Stimulated activated CD4-positive, alpha-beta T cell treated with anti-CD3 and anti-CD28 coated beads, Interleukin-15, amount 100 ng/mL, for 48 hours (primary cell): ENCODE measurements at places on chromosomes 2 and 18.

DNA sequence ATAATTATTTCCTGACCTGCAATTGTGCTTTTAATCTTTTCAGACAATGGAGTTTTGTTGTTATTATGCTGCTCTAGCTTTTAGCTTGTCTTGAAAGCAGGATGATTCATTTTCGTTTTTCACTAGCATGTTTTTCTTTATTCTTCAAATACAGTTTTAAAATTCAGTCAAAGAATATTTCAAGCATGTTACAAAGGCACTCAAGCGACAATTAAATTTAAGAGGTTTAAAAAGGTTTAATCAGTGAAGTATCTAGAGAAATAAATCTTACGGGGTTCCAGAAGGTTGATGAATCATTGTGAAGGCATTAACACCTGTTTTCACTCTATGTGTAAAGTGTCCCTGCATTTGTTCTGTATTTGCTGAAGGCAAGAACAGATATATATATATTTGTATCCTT lies 390.7 kb upstream of the TMEFF2 start:
- DNase-seq, result no peak

GRCh38 chr2:65366595-65367125 lies 65.7 kb downstream of the SPRED2 start:
- DNase-seq, result no peak

- DNase-seq, result no peak
These were observed 18.7 kb downstream of the RTN4 start for GRCh38 chr2:55031505-55031904.

GRCh38 chr2:197324801-197325200 lies 14.2 kb upstream of the ANKRD44 start:
- DNase-seq, result no peak

DNA sequence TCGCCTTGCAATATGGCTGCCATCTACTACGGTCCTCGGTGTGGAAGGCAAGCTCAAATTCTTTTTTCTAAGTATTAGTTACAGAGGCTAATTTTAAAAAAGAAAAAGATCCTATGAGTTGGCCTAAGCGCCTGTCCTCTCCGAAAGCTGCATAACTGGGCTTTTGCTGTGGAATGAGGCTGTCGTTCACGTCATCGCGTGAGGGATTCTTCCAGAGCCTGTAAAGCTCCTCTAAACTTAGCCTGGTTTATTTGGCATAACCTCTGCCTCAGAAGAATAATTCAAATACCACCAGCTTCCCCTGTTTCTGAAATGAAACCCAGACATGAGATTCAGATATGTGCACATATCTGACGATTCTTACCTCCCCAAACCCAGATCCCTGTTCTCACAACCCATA lies 187.4 kb downstream of the DNER start:
- no peak for DNase-seq

DNA sequence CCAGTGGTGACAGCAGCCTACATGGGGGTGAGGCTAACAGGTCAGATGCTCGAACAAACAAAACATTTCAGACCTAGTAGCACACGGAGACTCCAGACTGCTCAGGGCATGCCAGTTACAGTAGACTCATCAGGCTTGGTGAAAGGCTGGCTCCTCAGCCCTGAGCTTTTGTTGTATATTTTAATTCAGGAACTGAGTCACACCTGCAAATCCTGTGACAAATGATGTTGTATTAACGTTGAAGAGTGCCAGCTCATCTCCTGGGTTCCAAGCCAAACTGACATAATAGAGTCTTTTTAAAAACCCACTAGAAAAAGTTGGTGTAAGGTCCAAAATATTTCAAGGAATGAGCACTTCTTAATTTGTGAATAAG lies 65.3 kb downstream of the C1D start:
- DNase-seq, result no peak

GRCh38 chr2:188378371-188378950 lies 86.8 kb downstream of the GULP1 start:
- no peak for DNase-seq

DNA sequence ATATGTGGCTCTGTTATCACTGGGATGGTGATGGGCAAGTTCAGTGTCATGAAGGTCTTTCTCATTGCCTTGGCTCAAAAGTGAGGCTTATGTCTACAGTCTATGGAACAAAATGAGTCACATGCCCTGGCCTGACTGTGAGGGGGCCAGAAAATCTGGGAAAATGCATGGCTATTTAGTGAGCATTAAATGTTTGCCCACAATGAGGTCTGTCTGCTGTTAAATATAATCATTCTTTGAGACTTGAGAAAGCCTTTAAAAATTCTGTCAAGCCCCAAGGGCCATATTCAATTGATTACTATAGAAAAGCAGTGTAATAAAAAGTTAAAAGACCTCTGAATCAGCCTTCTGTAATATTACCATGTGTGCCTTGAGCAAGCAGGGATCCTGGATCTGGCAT lies 5.5 kb upstream of the RNF144A start:
- no peak for DNase-seq

DNA sequence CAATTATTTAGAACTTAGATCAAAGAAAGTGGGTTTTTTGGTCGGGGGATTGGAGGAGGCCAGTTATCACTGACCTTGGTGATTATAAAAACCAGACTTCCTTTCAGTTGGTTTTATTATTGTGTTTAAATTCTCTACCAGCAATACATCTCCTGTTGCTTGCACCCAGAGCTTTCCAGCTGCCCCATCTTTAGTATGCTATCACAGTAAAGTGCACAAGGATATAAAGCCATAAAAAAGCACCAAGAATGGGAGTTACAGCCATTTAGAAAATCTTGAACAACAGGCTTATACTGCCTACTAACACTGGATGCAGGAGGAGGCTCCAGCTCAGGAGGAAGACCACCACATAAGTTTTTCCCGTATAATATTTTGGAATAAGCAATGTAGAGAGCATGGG lies 148.7 kb upstream of the OSR1 start:
- no peak for DNase-seq

- no peak for DNase-seq
These were observed 430.6 kb upstream of the VRK2 start for GRCh38 chr2:57615855-57616556.

DNA sequence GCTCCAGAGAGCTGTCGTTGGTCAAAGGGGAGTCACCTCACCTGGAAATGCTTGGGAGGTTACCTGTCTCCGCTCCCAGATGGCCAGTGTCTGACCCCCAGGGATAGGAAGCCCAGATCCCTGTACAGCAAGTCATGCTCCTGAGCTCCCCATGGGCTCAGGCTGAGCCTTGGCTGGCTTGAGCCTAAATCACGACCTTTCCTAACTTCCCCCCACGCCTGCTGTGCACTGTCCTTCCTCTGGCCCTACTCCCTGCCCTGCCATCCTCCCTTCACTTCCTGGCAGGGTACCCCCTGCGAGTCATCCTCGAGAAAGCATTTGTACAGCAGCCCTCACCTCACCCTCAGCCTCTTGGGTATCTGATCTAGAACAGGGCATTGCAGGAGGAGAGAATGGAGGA lies 9.2 kb upstream of the HDAC4 start:
- DNase-seq, result no peak

DNA sequence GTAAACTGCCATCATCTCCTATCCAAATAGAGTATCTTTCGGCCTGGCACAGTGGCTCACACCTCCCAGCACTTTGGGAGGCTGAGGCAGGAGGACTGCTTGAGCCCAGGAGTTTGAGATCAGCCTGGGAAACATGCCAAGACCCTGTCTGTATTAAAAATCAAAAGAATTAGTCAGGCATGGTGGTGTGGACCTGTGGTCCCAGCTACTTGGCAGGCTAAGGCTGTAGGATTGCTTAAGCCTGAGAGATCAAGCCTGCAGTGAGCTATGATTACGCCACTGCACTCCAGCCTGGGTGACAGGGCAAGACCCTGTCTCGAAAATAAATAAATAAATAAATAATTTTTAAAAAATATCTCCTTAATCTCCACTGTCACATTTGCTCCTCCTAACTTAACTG lies 14.7 kb upstream of the ARPC2 start:
- DNase-seq, result no peak

DNA sequence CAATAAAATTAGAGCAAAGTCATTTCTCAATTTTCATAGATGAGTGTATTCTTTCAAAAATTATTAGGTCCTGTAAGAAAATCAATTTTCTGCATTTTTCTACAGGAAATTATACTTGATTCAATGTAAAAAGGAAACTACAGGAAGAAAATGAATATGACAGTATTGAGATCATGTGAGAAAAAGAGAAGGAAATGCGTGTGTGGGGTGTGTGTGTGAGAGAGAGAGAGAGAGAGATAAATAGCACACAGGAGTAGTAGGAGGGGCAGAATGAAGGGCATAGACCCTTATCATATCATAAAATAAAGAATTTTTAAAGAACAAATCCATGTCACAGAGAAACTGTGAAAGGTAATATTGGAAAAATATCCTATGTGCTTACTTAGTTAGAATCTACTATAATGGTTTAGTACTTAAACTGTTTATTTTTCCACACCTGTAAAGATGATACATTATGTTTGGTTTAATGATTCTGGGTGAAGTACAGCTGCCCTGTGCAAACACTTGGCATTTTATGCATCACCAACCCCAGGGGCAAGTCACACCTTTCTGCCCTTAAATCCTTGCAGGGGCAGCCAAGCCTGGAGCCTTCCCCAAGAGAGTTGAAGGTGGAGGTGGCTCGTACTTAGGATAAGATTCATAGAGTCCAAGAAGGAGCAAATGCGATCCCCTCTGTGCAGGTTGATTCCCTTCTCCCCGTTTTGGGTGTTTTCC lies 276.4 kb downstream of the TGIF1 start:
- no peak for DNase-seq

GRCh38 chr2:65789923-65790675 lies 357.7 kb upstream of the SPRED2 start:
- no peak for DNase-seq

DNA sequence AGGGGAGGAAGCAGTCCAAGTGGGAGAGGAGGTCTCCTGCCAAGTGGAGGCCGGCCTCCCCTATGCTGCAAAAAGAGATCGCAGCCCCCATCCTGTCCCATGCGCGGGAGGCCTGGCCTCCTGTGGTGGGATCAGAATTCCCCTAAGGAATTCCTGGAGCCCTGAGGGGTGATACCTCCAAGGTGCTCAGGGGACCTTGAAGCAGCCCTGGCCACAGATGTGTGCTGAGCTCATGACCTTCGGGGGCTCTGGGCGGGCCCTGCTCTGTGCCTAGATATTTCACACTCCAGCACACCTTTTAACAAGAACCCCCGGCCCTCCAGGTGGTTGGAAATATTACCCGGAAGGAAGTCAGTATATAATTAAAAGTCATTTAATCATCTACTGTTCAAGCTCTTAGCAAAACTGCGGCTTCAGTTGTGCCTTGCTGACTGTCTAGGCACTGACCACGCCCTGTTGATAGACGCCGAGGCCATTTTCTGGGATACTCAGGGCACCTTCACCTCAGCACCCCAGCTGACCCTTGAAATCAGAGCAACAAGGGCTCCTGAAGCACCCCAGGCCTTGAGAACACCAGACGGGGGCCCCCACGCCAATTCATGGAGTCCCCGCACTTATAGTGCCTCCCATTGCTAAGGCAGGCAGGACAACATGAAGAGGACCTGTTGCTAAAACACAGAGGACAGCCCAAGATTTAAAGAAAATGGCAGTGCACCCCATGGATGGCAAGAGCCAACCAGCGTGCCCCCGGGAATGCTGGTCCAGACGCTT lies 119.1 kb downstream of the NDUFA10 start:
- no peak for DNase-seq

DNA sequence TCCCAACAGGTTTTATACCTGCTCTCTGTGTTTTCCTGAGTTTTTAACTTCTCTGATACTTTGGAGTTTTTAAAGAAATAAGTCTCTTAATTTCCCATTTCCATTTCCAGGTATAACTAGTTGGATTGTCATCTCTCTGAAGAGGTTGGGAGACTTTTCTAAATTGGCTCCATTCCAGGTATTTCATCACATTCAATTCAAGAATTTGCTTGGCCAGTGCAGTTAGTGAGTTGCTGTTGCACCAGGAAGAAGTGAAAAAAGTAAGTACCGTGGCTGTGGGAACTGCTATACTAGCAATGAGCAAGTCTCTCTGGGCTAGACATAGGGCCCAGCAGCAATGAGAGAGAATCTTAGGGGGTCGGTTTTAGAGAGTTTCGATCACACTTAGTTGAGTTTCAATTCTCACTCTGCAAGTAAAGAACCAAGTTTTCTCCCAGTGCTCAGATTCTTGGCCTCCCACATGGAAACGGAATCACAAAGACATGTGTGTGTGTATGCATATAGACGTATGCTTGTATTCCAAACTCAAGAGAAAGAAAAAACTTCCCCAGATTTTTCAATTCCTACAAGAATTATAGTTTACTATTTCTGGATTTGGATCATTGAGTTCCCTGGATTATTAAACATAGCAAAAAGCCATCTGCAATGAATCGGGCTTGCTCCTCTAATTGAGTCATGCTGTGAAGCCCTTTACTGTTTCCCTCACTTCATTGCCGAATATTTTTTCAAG lies 894.4 kb downstream of the BCL11A start:
- DNase-seq, result no peak

- no peak for DNase-seq
These were observed 34.2 kb upstream of the NPAS2 start for GRCh38 chr2:100785626-100786296.

GRCh38 chr2:160628811-160629210 lies 135.2 kb upstream of the RBMS1 start:
- DNase-seq, result no peak

DNA sequence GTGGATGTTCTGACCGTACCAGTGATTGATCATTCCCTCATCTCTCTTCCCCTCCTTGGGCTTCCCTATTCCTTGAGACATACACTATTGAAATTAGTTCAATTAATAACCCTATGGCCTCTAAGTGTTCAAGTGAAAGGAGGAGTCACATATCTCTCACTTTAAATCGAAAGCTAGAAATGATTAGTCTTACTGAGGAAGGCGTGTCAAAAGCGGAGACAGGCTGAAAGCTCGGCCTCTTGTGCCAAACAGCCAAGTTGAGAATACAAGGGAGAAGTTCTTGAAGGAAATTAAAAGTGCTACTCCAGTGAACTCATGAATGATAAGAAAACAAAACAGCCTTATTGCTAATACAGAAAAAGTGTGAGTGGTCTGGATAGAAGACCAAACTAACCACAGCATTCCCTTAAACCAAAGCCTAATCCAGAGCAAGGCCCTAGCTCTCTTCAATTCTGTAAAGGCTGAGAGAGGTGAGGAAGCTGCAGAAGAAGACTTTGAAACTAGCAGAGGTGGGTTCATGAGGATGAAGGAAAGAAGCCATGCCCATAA lies 144.4 kb upstream of the LYPD6 start:
- no peak for DNase-seq

DNA sequence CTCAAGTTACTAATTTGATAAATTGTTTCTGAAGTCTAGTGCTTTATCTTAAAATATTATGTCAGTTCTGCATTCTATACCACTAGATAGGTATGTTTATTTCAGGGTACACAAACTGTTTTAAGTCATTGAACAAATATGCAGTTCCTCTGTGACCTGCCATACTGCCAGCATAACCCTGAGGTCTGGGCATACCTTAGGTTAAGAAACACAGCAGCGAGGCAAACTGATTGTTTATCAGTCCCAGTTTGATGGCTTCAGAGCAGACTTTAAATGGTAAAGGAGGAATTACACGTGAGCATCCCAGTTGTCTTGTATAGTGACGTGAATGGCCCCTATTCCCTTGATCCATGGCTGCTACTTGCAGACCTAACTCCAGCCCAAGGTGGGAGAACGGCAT lies 186.4 kb upstream of the LRRTM1 start:
- DNase-seq, result no peak
